ENCODE measurements at places on chromosomes 1 and 21.

GRCh38 chr21:32878661-32879060 is 107.1 kb upstream of the PAXBP1 start:
- DNase-seq: no peak

DNA sequence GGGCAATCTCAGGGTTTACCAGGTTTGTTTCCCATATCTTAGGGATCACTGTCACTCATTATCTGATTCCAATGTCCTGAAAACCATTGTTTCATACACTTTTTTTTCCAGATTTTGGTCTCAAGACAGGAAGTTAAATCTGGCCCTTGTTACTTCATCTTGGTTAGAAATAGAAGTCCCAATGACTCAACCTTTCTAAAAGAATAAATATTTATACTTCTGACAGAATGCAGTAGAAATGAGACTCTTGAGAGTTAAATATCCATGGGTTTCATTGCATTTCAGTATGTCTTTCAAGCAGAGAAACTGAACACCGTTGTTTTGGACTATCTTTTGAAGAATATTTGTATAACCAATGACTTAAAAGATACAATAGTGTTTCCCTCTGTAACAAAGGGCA is 19.8 kb upstream of the VCAM1 start:
- no peak for DNase-seq

DNA sequence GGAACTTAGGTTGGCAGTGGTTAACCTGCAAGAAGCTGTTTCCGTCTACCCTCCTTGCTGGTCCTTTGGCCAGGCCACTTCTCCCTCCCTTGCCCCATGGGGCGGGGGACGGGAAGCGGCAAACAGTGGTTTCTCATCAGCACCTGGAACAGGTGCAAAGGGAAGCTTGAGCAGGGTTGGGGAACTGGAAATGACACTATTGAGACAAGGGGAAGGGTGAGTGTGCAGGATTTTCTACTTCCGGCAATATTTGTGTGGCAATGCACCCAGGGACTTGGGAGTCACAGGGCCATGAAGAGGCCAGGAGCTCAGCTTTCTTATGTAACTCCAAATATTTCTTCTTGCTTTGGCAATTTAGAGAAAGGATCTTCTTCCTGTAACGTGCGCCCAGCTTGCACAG is 29.0 kb upstream of the SARS1 start:
- no peak for DNase-seq

DNA sequence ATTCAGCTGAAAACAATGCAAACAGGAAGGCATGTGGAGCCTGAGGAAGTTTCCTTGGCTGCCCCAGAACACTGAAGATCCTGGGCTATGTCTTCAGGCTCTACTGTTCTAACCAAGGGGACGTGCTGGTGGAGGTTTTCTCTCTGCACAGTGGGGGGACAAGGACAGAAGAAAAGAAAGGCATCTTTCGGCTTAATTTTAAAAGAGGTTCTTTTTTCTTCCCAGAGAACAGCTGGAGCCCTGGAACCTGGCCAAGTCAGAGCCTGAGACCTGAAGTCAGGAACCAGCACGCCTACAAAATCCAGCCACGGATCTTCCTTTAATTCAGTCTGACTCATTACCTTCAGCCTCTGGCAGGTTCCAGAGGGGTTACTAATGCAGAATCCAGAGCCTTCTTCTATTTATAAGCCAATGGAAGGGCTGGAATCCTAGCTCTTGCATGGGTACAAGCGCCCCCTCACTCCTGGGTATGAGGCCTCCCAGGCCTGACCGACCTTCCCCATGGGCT is 19.8 kb downstream of the CTNNBIP1 start:
- DNase-seq: no peak

GRCh38 chr1:92118826-92119225 is 38.7 kb downstream of the BTBD8 start:
- no peak for DNase-seq

- no peak for DNase-seq
Measured at GRCh38 chr1:10621906-10622305, 147.2 kb downstream of the PEX14 start.

GRCh38 chr1:204564835-204565234 is 48.6 kb downstream of the MDM4 start:
- no peak for DNase-seq

DNA sequence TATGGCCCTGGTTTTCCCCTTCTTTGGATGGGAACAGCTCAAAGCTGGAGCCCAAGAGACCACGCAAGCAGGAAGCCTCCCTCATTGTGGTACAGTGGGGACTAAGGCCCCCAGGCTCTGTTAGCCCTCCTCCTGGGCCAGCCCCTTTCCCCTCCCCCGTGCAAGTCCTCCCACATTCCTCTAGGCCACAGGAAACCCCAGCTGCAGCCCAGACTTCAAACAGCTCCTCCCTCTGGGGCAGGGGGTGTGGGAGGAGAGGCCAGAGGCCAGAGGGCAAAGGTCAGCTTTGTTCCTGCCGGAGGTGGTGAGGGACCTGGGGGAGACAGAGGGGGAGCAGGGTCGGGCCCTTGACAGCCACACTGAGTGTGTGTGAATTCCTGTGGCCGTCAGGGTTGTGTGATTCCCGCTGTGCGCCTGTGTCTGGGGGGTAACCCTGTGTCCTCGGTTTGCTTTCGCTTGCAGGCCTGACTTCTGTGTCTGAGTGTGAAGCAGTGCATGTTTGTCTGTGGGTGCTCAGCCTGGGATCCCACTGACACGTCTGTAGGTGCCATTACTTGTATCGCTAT is 3.4 kb upstream of the AHDC1 start:
- DNase-seq: no peak

DNA sequence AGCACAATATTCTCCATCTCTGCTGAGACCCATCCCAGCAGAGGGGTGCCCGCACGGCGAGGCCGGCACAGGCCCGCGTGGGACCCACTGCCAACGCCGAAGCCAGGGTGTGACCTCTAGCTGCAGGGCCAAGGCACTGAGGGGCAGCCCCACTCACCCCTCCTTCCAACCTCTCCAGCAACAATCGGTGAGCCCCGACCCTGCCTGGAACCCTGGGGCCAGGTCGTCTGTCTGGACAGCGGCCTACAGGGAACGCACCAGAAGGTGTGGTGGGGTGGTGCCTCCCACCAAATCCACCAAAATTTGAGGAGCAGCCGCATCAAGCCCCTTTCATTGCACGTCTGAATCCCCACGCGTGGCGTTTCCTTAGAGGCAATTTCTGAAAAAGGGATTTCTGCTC is 63.0 kb upstream of the ADARB1 start:
- no peak for DNase-seq

Data from HEK293T (cell line).